ENCODE measurements at places on chromosomes 11 and 22. TPM values are rescaled to one million over a fixed set of nuclear protein-coding genes. Genes with fewer than 3 reads are reported as not detected.

- H3K4me1 ChIP-seq: peaks cover 6% of the 10 kb centered on the region
- H3K27ac ChIP-seq: no peak overlapping the region
These were observed 86.3 kb downstream of the FCHSD2 start for GRCh38 chr11:73055655-73056354.

GRCh38 chr11:59706518-59707285, 6.9 kb downstream of the OR10V1 start:
- no peak overlapping the region for H3K4me3 ChIP-seq
- no peaks in the 10 kb centered on the region for H3K4me1 ChIP-seq
- DNase-seq: no peak
- H3K27me3 ChIP-seq: peaks cover 36% of the 10 kb centered on the region

DNA sequence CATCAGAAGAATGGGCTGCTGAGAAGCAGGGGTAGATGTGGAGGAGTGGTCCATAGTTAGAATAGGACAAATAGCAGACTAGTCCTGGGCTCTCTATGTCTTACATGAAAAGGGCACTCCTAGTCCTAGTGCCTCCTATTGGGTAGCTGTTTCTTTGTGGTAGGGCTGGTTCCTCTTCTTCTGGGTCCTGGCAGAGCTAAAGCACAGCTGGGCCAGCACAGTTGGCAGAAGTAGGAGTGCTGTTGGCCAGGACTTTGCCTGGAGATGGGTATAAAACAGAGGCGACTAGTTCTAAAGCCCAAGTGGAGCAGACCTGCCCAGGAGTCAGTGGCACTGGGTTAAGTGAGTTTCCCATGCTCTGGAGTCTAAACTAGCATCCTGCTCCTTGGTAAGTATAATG, 55.2 kb downstream of the PPFIBP2 start:
- H3K36me3 ChIP-seq: peaks cover 2% of the 10 kb centered on the region
- peaks cover 15% of the 10 kb centered on the region for H3K4me1 ChIP-seq
- H3K27me3 ChIP-seq: no peaks in the 10 kb centered on the region
- H3K27ac ChIP-seq: no peak overlapping the region

DNA sequence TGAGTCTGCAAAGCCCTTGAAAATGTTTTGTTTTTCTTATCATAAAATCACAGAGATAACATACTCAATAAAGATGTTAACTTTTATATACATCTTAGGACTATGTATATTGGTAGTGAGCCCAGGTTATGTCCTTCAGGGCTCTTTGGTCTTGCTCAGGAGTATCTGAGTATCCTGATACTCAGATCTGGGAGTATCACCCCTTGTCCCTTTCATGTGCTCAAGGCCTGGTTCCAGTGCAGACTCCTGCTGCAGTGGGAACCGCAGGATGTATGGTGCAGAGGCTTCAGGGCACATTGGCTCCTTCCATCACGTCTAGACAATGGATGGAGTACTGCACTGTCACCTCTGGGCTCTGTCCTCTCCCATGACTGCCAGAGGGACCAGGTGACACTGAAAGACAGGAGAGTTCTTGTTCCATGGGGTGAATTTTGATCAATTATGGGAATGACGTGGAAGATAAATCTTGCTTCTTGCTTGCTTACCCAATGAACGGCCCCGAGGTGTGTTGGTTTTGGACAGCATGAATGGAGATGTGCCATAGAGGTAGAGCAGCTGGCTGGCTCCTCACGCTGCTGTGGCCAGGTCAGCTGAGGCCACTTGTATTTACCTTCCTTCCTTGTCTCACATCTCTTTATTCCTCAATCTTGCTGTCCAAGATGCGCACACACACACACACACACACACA, 215.5 kb downstream of the ARHGAP42 start:
- DNase-seq: no peak
- no peaks in the 10 kb centered on the region for H3K36me3 ChIP-seq
- no peak overlapping the region for H3K4me3 ChIP-seq
- H3K27ac ChIP-seq: no peak overlapping the region
- H3K4me1 ChIP-seq: no peaks in the 10 kb centered on the region

- H3K4me3 ChIP-seq: no peak overlapping the region
- H3K36me3 ChIP-seq: no peaks in the 10 kb centered on the region
- H3K27ac ChIP-seq: no peak overlapping the region
- no peaks in the 10 kb centered on the region for H3K4me1 ChIP-seq
- no peaks in the 10 kb centered on the region for H3K27me3 ChIP-seq
These were observed 27.6 kb downstream of the CHKA start for GRCh38 chr11:68093565-68093964.

DNA sequence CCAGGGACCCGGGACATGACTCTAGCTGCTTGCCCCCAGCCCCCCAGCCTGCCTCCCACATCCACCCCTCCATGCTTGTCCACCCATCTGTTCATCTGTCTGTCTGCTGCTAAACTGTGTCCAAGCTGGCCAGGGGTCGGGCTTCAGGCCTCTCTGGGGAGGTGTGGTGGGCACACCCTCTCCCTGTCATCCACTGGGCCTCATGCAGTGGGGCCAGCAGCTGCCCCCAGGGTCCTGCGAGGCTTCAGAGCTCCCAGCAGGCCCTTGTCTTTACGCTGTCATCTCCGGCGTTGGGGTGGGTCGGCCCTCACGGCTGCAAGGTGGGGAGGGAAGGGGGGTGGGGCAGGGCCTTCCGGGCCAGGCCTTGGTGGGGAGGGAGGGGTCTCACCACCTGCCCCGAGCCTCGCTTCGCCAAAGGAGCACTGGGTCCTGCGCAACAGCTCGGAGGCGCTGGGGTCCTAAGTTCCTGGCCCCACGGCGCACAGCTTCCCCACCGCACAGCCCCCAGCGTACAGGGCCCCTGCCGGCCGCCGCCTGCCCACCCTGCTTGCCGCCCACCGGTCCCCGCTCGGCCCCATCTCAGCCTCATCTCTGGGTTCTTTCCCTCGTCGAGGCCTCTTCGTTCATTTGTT, 26.7 kb downstream of the MOB2 start:
- H3K27ac ChIP-seq: no peak overlapping the region
- no peak for DNase-seq
- no peaks in the 10 kb centered on the region for H3K27me3 ChIP-seq

- H3K27me3 ChIP-seq: no peaks in the 10 kb centered on the region
- H3K4me3 ChIP-seq: no peak overlapping the region
- H3K36me3 ChIP-seq: no peaks in the 10 kb centered on the region
- no peak for DNase-seq
- no peaks in the 10 kb centered on the region for H3K4me1 ChIP-seq
These were observed 134.1 kb downstream of the LARGE1 start for GRCh38 chr22:33786149-33786548.

GRCh38 chr22:39316440-39317083, 2.9 kb downstream of the RPL3 start:
- H3K36me3 ChIP-seq: peaks cover 6% of the 10 kb centered on the region
- H3K27ac ChIP-seq: peak overlapping the region; percentile 100
- no peaks in the 10 kb centered on the region for H3K27me3 ChIP-seq
- DNase-seq: peak; percentile 50

DNA sequence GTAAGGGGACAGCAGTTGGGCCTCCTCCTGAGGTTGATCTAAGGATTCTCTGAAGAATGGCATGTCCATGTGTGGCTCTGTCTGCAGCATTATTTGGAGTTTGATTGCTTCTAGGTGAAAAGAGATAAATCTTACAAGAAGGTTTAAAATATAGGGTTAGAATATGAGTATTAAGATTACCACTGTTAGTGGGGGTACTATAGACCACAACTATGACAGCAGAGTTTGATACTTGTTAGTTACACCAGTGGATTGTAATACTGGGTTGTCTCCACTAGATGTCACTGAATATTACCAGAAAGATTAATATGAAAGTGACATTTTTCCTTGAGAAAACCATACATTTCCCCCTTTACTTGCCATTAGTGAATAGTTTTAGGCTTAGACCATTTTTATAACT, 47.9 kb downstream of the ZNF280B start:
- no peak for DNase-seq
- H3K36me3 ChIP-seq: no peaks in the 10 kb centered on the region
- peaks cover 46% of the 10 kb centered on the region for H3K27me3 ChIP-seq
- H3K4me3 ChIP-seq: no peak overlapping the region
- peaks cover 3% of the 10 kb centered on the region for H3K4me1 ChIP-seq

- H3K4me3 ChIP-seq: peak overlapping the region; percentile 80
- H3K27ac ChIP-seq: no peak overlapping the region
- no peaks in the 10 kb centered on the region for H3K36me3 ChIP-seq
- no peak for DNase-seq
- H3K4me1 ChIP-seq: peaks cover 35% of the 10 kb centered on the region
These were observed 2.4 kb upstream of the GDPD5 start for GRCh38 chr11:75527938-75528735.

DNA sequence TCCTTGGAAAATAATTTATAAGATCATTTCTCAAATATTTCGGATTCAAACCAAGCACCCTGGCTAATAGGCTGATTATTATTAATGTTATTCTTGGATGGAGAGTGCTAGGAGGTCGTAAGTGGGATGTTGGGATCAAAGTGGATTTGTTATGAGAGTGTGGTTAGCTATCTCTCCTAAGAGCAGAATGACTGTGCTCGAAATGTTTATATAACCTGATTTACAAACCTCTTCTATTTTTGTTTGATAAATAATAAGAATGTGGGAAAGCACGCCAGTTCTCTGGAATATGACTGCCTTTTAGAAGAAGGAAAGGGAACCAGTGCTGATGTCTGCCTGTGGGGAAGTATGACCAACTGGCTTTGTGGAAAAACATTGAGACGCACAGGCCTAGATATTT, 527.5 kb downstream of the NTM start:
- H3K4me1 ChIP-seq: no peaks in the 10 kb centered on the region
- peaks cover 4% of the 10 kb centered on the region for H3K27me3 ChIP-seq
- no peak overlapping the region for H3K27ac ChIP-seq
- H3K36me3 ChIP-seq: no peaks in the 10 kb centered on the region
- DNase-seq: no peak

- H3K27me3 ChIP-seq: no peaks in the 10 kb centered on the region
- H3K4me3 ChIP-seq: no peak overlapping the region
- H3K36me3 ChIP-seq: peaks cover 17% of the 10 kb centered on the region
- no peak overlapping the region for H3K27ac ChIP-seq
These were observed 66.7 kb upstream of the CLTCL1 start for GRCh38 chr22:19358195-19358594.

DNA sequence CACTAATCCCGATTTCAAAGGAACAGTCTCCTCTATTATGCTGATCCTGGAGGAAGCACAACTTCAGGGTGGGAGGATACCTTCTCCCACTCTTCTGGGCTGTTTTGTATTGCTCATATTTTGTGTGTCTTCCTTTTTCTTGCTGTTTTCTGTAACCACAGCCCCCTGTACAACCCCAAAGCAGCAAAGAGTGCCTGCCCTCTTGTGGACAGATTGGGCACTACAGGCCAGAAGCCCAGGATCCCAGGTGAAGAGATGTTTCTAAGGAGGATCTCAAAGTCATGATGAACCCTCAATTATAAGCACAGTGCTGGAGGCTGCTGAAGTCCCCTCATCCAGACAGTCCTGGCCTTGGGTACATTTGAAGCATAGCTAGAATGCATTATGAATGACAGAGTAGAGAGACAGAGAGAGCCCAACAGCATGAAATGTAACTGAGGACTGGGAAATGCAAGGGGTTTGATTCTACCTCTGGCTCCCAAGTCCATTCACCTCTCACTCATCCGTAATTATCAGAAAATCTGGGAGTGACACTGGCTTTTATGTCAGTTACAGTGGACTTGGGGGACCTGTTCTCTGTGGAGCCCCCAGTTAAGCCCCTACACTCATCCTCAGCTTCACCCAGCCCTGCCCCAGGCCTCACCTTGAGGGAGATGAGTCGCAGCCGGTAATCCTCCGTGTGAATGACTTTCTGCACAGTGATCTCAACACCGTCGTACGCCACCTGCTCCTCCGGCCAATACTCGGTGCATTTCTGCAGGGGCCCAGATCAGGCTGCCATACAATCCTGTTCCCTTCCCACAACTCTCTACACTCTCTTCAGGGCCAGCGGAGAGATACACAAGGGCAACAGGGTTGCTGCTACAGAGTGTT, 6.2 kb upstream of the IGSF22 start:
- DNase-seq: peak; percentile 43
- H3K27me3 ChIP-seq: peaks cover 22% of the 10 kb centered on the region
- peak overlapping the region; percentile 74 for H3K27ac ChIP-seq
- H3K4me1 ChIP-seq: peaks cover 12% of the 10 kb centered on the region

GRCh38 chr11:75313513-75314272, 37.8 kb downstream of the ARRB1 start:
- H3K4me1 ChIP-seq: peaks cover 22% of the 10 kb centered on the region
- no peak for DNase-seq
- no peak overlapping the region for H3K4me3 ChIP-seq
- H3K27me3 ChIP-seq: no peaks in the 10 kb centered on the region
- H3K27ac ChIP-seq: no peak overlapping the region

DNA sequence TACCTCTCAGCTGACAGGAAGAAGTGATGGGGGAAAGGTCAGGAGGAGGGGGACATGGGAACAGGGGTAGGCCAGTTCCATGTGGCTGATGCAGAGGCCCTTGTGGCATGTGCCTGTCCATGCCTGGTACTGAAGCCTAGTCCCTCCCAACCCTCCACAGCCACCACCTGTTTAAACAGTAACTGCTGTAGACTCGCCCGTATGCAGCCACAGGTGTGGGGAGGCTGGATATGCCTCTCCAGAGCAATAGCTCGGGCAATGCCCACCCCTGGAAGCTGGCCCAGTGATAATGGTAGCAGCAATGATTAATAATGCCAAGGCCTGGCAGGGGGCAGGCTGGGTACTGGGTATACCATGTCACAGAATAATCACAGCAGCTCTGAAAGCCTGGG, 2.3 kb downstream of the SMTN start:
- no peak overlapping the region for H3K27ac ChIP-seq
- no peaks in the 10 kb centered on the region for H3K36me3 ChIP-seq
- peak overlapping the region; percentile 85 for H3K4me3 ChIP-seq
- H3K4me1 ChIP-seq: peaks cover 30% of the 10 kb centered on the region

DNA sequence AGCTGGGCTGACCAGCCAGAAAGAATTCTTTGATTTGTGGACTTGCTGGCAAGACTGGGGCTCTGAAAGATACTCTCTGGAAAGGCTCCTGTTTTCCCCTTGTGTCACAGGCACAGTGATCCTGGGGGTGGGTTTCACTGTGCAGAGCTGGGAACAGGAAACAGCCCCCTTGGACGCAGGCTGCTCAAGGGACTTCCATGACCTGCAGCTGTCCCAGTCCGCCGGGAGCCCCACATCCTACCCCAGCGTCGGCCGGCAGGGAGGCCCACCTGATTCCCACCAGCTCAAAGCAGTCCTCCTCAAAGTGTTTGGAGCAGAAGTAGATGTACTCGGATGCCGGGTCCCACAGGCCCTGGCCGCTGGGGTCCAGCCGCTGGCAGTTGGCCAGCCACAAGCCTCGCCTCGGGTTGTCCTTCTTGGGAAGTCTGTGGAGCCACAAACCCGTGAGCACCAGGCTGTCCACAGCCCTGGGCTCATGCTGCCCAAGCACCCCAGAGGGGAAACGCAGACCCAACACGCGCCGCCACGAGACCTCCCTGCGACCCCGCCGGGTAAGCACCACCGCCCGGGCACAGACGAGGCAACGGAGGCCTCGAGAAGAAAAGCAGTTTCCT, 824 bp downstream of the THAP7 start:
- H3K27me3 ChIP-seq: no peaks in the 10 kb centered on the region
- H3K4me3 ChIP-seq: peak overlapping the region; percentile 93
- H3K27ac ChIP-seq: peak overlapping the region; percentile 97

- peaks cover 57% of the 10 kb centered on the region for H3K4me1 ChIP-seq
- no peaks in the 10 kb centered on the region for H3K27me3 ChIP-seq
- no peak overlapping the region for H3K4me3 ChIP-seq
These were observed 4.3 kb downstream of the POLD4 start for GRCh38 chr11:67349036-67349435.

The EFCAB6 gene
- 0.16 TPM for total RNA-seq

The SCN4B gene
- not detected for total RNA-seq

The OR8D4 gene
- not detected for total RNA-seq

The PATE1 gene
- not detected for total RNA-seq

The LGALS12 gene
- 0.72 TPM for total RNA-seq

The CREB3L1 gene
- not detected for total RNA-seq

The SMIM35 gene
- total RNA-seq: 0.13 TPM

The FDXACB1 gene
- 3.1 TPM for total RNA-seq

The USP2 gene
- 5.2 TPM for total RNA-seq

The SLC1A2 gene
- total RNA-seq: 0.12 TPM

The OLFML1 gene
- not detected for total RNA-seq
